NCI-H1105 treated with DMSO at 0.1 percent for 48 hours (cell line): ENCODE measurements at places on chromosomes 3 and 15.

DNA sequence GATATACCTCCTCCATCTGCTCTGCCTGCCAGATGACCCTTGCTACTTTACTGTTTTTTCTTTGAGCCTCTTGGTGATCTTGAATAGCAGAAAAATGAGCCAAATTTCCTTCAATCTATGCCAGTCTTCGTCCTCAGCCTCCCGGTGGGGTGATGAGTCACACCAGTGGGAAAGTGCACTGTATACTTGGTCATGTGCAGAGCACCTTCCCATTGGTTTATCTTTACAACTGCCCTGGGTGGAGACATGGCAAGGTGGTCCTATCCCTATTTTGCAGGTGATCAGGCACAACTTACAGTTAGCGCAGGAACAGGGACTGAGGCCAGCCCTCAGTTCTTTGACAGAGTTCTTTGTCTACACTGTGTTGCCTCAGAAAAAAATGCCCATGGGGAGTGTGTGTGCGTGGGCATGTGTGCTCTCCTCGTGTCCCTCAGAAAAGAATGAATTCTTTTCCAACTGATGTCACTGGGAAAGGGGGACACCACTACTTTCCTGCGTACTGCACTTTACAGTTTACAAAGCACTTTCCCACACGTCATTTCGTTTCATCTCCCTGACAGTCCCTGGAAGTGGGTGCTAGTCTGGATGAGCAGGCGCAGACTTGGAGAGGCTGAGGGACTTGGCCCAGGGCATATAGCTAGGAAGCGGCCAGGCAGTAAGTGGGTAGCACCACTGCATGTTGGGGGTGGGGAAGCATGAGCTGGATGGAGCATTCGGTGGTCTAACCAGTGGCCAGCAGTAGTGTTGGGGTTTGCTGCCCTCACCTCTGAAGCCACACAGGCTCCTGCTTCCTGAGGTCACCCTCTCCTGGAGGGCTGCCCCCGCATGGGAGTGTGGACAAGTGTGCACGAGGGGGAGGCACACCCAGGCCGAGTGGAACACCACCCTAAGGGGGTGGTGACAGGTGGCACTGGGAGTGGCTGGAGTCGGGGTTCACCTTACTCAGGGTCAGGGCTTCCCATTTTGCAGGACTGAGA, 24.1 kb downstream of the SMAD3 start:
- no peak for DNase-seq

DNA sequence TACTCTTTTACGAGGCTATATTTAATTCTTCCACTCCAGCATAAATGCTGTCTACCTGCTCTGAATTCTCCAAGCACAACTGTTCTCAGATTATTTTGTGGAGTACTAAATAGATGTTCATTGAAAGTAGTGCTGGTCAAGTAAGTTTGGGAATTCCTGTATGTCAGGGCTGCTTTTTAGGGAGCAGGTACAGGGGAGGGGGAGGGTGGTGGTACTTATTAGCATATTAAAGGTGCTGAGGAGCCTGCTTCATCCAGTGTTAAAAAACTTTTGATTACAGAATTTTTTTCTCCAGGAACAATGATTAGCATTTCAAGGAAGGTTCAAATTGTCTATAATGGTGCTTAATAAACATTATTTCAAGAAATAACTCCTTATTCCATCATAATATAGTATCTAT, 59.2 kb downstream of the PPM1L start:
- DNase-seq, result no peak

DNA sequence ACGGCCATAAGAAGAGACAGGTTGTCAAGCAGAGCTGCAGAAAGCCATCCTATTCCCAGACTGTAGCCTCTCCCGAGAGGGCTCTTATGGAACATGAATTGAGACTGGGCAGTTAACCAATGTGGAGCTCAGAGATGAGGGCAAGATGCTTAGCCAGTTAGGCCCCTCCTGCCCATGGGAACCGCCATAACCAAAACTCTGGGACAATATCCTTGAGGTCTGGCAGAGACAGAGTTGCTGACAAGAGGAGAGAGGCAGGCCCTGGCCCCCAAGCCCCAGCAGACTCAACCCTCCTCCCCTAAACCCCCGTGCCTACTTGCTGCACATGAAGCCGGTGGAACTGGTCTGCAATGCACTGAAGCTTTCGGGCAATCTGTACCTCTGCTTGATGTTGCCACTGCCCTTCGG, 4.8 kb downstream of the BMF start:
- peak; percentile 73 for DNase-seq

GRCh38 chr15:42929306-42929848, 8.8 kb upstream of the TTBK2 start:
- DNase-seq, result no peak

DNA sequence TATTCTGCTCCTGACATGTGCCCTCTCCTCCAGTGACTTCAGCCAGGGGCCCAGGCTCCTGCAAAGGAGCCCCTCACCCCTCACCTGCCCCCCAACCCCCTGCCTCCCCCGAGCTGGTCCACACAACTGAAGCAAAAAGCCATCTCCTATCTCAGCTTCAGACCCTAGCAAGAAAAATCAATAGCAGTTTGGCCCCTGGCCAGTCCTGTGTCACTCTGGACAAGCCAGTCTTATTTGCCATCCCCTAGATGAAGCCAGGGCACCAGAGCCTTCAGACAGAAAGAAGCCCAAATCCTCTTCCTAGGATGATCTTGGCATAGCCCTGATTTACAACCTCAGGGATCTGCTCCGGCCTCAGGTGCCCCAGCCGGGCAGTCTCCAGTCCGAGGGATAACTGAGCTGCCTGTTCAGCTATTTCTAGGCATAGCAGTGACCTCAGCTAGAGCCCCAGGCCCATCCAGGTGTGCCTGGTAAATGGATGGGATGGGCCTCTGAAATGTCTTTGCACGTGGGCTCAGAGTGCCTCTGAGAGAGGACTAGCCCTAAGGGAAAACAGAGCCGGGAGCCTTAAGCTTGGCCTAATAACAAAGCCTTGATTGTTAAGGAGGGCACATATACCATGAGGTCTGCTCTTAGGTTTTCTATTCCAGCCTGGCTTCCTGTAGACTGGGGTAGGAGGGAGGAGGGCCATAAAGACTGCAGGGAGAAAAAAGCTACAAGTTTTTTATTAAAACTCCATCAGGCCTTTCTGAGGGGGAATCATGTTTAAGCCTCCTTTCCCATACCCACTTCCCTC, 242.0 kb downstream of the SHQ1 start:
- peak; percentile 18 for DNase-seq

- no peak for DNase-seq
Measured at GRCh38 chr3:177351757-177352158, 154.5 kb upstream of the TBL1XR1 start.

DNA sequence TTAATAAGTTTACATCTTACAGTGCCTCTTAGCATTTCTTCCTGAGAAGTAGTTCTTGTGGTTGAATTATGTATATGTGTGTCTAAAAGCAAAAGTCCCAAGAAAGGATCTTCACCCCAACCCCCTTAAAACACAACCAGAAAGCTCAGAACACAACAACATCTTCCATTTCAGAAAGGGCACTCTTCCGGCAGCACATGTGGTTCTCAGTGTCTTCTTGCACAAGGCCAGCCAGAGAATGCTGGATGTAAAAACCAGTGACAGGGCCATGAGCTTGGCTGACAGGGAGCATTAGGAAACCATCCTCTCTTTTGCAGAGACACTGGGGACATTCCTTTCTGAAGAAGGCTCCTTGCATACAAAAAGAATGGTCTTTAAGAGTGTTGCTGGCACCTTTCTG, 45.0 kb downstream of the EEFSEC start:
- DNase-seq, result no peak

DNA sequence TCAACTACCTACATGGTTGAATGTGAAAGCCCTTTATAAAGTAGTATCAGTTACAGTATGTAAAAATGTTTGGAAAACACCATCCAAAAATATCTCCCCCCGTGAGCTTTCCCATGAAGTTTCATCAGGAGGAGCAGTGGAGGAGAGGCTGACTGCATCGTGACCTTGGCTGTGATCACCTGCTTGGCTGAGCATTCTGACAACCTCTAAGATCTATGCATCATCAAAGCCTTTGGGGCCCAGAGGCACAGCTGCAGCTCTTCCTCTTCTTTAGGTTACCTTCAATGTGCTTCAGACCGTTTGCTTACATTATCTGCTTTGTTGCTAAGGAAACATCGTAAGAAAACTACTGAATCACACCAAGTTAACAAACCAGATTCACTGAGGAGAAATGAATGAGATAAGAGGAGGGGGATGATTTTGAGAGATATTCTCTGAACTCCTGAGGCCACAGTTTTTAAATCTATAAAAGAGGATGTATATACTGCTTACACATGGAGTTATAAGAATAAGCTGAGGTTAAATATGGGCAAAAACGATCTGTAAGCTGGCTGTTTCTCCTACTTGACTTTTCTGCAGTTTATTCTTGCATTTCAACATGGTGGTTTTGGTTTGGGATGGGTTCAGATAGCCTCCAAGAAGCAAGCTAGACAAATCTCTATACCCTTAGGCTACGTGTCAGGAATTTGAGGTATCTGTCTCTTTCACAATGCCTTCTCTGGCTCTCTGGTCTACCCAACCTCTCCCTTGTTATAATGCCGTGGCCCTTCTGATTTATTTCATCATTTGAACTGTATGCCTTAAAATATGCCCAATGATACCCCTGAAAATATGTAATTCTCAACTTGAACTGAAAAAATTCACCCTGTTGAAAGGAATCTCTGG, 4.0 kb downstream of the GCSAM start:
- DNase-seq, result no peak

DNA sequence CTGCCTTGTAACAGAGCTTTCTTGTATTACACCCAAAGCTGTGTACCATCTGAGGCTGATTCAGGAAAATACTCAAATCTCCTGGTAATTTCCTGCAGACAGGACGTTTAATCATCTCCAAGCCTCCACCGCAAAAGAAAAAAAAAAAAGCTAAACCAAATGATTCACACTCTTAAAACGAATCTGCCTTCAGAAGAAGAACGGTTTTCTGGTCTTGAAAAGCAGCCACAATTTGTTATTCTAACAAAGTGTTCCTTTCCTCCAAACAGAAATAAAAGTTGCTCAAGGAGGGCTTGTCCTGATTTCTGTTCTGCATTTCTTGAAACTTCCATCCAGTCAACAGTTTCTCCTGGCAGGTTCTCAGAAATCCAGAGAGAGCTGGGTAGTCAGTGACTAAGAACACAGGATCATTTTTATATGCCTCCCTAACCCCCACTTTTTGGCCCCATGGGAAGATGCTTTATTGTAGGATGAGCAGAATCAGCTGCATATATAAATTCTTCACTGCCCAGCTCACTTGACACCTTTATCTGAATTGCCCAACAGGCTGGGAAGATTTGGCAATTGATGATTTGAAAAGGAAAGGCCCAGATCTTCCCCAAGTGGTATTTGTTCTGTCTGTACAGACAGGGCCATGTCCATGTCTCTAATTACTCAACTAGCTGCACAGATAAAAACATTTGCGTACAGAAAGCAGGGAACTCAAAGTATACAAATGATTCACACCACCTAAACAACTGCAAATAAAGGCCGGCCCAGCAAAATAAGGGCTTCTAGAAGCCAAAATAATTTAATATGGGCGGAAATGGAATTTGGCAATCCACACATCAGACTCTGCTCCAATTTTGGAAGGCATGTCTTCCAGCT, 41.0 kb upstream of the PRICKLE2 start:
- no peak for DNase-seq

GRCh38 chr15:34682674-34683073, 72.1 kb downstream of the GJD2 start:
- no peak for DNase-seq

- no peak for DNase-seq
Measured at GRCh38 chr15:44183363-44183762, 11.7 kb downstream of the FRMD5 start.

- DNase-seq, result no peak
Measured at GRCh38 chr3:141246958-141247301, 15.3 kb downstream of the PXYLP1 start.

DNA sequence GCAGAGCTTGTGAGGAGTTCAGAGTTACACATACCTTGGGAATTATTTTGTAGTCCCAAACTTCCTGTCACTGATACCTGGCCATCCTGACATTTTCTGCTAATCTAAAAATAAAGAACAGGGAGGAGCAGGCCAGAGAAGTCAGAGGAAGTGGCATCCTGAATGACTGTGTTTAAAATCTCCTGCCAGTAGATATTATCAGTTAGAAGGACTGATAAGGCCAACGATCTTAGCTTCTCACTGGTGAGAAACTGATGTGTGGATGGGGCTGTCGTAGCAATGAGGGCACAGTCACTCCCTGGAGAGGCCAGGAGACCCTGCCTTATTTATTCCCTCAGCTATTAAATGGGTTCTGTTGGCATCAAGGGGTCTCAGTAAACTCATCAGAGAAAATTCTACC, 115.1 kb downstream of the DGKG start:
- no peak for DNase-seq

- no peak for DNase-seq
Measured at GRCh38 chr3:8442993-8443650, 58.5 kb upstream of the LMCD1 start.

- DNase-seq, result peak; percentile 89
Measured at GRCh38 chr3:15345066-15345607, 12.8 kb upstream of the SH3BP5 start.

- DNase-seq, result no peak
Measured at GRCh38 chr3:133301731-133302130, 98.1 kb upstream of the BFSP2 start.

DNA sequence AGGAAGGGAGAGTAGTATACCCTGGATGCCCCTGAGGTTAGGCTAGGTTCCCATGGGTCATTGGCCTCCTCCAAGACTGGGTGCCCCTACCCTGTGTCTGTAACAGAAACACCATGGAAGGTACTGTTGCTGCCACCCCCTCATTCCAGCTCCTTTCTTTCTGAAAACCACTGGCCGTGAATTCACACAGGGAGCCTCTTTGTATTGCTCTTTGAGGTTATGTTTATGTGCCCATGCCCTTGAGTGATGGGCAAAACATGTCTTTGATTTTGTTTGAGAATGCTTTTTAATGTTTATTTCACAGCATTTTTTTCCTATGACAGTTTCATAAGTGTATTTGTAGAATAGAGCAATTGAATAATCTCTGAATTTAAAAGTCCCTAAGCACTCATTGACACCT, 79.7 kb downstream of the RARB start:
- no peak for DNase-seq

DNA sequence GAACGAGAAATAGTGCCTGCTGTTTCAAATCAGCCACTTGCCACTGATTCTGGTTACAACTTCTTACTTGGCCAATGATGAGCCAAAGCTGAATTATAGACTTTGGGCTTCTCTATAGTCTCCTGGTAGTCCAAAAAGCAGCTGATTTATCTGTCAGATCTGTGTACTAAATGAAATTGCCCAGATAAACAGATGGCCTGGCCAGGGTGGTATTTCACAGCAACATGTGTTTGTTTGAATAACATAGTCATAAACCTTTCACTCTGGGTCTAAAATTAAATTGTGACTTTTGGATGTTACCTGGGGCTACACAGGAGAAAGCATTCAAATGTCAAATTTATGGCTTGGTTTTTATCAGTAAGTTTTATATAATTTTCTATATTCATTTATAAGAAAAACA, 147.0 kb downstream of the NECTIN3 start:
- no peak for DNase-seq

DNA sequence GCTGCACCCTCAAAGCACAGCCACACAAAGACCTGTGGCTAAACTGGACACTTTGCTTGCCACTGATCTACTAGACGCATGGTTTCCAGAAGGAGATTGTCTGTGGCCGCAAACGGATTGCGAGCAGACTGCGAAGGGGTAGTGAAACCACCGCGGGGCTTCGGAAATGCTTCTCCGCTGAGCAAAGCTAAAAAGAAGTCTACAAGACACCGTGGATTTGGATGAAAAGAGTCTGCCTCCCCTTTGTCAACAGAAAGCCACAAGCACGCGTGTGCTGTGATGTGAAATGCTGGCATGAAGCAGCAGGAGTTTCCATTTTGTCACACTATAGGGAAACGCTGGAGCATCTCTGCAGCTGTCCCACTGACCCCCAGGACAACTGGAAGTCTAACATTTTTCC, 63.0 kb downstream of the TMEM44 start:
- DNase-seq, result no peak
